ENCODE measurements at places on chromosomes 3 and 15. TPM values are rescaled to one million over a fixed set of nuclear protein-coding genes. Genes with fewer than 3 reads are reported as not detected.

- no peak overlapping the region for H3K27ac ChIP-seq
- H3K27me3 ChIP-seq: no peaks in the 10 kb centered on the region
- DNase-seq: no peak
- H3K4me3 ChIP-seq: no peak overlapping the region
These were observed 17.4 kb downstream of the CSPG4 start for GRCh38 chr15:75695220-75695619.

MOBP gene
- not detected for total RNA-seq

DNA sequence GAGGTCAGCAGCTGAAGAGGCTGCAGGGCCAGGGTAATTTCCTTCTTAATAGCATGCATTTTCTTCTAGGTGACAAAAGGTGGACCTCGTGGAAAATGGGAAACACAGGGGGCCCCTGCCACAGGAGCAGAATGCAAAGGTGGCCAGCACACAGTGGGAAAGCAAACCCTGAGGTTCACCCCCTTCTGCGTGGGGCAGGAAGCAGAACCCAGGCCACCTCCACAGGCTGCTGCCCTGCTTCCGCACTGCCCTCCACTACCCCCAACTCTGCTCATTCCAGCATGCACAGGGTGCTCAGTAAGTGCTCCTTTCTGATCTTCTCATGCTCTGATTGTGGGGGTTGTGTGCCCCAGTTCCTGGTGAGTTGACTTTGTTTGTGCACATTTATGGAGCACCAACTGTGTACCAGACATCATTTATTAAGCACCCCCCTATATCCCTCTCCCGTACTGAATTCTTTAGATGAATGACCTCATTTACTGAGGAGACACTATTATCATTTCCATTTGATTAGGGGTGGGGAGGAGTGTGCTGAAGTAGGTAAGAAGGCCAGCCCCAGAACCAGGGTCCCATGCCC, 12.7 kb upstream of the FGD5 start:
- no peak overlapping the region for H3K27ac ChIP-seq
- H3K36me3 ChIP-seq: no peaks in the 10 kb centered on the region
- no peak for DNase-seq
- H3K27me3 ChIP-seq: peaks cover 4% of the 10 kb centered on the region
- no peaks in the 10 kb centered on the region for H3K4me1 ChIP-seq

CLDN1 gene
- total RNA-seq: 102 TPM

- no peak overlapping the region for H3K4me3 ChIP-seq
- no peaks in the 10 kb centered on the region for H3K4me1 ChIP-seq
- H3K36me3 ChIP-seq: no peaks in the 10 kb centered on the region
- H3K27ac ChIP-seq: no peak overlapping the region
These were observed 26.2 kb downstream of the CHSY1 start for GRCh38 chr15:101225658-101226057.

GRCh38 chr3:107904536-107905066, 186.2 kb downstream of the CD47 start:
- no peak overlapping the region for H3K27ac ChIP-seq
- no peaks in the 10 kb centered on the region for H3K36me3 ChIP-seq
- no peak overlapping the region for H3K4me3 ChIP-seq
- no peak for DNase-seq
- no peaks in the 10 kb centered on the region for H3K4me1 ChIP-seq
- no peaks in the 10 kb centered on the region for H3K27me3 ChIP-seq

DNA sequence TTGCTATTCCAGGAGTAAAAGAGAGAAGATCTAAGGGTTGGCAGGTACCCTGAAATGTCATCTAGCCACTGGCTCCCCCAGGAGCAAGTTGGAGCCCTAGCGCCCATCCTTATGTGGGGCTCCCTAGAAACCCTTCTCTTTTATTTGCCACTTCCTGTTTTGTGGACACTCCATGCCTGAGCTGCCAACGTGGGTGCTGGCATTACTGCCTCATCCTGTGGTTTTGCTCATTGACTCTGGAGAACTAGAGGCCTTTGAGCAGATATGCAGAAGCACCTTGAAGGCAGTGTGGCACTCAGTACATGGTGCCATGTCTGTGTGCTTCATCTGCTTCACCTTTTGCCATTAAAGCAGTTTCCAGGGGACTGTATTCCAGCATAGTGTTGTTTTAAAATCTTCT, 8.1 kb downstream of the EDEM1 start:
- no peak overlapping the region for H3K27ac ChIP-seq
- H3K4me1 ChIP-seq: peaks cover 69% of the 10 kb centered on the region
- no peaks in the 10 kb centered on the region for H3K27me3 ChIP-seq

DNA sequence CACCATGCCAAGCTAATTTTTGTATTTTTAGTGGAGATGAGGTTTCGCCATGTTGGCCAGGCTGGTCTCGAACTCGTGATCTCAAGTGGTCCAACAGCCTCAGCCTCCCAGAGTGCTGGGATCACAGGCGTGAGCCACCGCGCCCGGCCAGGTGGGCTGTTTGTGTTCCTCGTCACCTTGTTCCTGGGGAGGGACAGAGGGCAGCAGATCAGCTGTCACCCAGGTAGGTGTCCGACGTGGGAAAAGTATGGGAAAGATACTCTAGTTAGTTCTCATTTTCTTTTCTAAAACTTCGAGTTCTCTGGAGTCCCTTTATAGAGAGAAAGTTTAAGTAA, 28.7 kb upstream of the SACM1L start:
- H3K36me3 ChIP-seq: no peaks in the 10 kb centered on the region
- no peaks in the 10 kb centered on the region for H3K27me3 ChIP-seq
- no peak for DNase-seq
- H3K4me1 ChIP-seq: peaks cover 38% of the 10 kb centered on the region
- no peak overlapping the region for H3K4me3 ChIP-seq

DNA sequence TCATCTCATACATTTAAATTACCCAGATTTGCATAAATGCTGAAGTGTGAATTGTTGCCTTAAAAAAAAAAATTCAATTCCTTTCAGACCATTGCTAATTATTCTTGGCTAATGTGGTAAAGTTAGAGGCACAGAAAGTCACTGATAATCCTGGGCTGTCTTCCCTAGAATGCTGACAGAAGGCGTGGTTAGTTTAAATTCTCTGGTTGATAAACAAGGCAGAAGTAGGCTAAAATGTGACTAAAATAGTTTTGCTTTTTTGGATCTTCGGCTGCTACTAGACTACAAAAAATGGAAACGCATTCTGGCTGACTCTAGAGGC, 193.7 kb downstream of the OTOL1 start:
- DNase-seq: no peak
- H3K27ac ChIP-seq: no peak overlapping the region
- no peak overlapping the region for H3K4me3 ChIP-seq
- H3K4me1 ChIP-seq: no peaks in the 10 kb centered on the region

- no peaks in the 10 kb centered on the region for H3K4me1 ChIP-seq
- no peak overlapping the region for H3K27ac ChIP-seq
- H3K4me3 ChIP-seq: no peak overlapping the region
- no peak for DNase-seq
- H3K27me3 ChIP-seq: no peaks in the 10 kb centered on the region
These were observed 5.1 kb downstream of the RASA2 start for GRCh38 chr3:141491929-141492328.
